ENCODE measurements at places on chromosomes 13 and 19.
A peak's percentile ranks its signal among the peaks of the same experiment; 100 is the strongest.

DNA sequence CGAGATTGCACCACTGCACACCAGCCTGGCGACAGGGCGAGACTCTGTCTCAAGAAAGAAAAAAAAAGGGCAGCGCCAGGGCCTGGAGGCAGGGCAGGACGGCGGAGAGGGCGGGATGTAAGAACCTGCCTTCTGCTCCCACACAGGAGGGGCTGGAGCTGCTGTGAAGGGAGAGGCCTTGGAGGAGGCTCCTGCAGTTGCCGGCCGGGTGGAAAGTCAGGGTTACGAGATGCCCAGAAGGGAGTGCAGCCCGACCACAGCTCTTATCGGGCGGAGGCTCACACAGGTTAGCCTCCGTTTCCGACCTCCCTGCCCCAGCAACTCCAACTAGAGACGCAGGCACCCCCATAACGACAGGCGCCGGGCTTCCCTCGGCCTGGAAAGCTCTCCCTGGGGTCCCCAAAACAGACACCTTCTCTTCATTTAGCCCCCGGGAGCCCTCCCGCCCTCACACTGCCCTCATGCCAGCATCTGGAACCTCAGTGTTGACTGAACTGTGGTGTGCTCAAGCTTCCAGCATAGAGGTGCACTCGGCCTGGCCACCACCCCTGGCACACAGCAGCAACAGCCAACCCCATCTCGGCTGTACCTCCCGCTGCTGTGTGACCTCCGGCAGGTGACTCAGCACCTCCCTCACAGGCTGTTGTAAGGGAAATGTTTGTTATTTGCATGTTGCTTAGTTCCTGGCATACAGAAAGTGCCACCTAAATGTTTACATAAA lies 1.4 kb downstream of the PLPP2 start:
- peak; percentile 83 for DNase-seq

DNA sequence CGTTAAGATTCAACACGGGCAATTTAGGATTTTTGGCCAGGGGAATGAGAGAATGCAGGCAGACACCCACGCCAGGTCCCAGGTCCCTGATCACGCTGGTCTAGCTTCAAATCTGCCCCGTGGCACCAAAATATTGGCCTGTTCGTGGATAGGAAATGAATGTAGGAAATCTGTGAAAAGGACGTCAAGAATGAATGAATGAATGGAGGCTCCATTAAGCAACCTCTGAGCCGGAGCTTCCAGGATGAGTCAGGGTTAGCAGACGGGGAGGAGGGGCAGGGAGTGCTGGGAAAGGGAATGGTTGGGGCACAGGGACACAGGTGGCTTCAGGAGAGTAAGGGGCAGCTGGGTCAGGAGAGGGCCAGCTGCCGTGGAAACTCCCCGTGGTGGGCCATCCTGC lies 4.2 kb downstream of the SULT2B1 start:
- DNase-seq = peak; percentile 80

DNA sequence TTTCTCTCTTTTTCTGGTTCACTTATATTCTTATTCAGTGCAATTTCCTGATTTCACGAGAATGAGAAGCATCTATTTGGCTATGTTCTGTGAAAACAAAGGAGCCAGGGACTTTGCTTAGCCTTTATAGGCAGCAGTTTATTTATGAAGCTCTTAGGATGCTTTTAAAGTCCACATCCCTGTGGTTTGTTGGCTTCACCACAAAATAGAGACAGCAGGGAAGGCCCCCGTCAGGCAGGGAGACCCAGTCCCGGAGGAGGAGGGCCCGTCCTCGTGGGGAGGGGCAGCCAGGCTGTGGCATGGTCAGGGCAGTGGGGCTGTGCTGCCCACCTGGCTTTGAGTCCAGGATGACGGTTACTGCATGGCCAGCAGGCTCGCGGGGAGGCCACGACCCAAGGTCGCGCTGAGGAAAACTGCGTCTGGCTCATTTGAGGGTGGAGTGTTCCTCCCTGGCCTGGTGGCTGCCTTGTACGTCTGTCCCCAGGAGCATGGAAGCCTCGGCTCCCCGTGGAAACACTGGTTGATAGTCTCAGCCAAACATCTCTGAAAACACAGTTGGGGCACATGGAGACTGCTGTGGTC lies 92.7 kb downstream of the ATP11A start:
- no peak for DNase-seq

GRCh38 chr13:98490866-98491265 lies 86.0 kb downstream of the STK24 start:
- DNase-seq = no peak

DNA sequence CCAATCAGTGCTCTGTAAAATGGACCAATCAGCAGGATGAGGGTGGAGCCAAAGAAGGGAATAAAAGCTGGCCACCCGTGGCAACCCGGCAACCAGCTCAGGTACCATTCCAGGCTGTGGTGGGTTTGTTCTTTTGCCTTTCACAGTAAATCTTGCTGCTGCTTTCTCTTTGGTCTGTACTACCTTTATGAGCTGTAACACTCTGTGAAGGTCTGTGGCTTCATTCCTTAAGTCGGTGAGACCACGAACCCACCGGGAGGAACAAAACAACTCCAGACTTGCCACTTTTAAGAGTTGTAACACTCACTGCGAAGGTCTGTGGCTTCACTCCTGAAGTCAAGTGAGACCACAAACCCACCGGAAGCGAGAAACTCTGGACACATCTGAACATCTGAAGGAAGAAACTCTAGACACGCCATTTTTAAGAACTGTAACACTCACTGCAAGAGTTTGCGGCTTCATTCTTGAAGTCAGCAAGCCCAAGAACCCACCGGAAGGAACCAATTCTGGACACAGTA lies 16.5 kb upstream of the SPACA6 start:
- no peak for DNase-seq

DNA sequence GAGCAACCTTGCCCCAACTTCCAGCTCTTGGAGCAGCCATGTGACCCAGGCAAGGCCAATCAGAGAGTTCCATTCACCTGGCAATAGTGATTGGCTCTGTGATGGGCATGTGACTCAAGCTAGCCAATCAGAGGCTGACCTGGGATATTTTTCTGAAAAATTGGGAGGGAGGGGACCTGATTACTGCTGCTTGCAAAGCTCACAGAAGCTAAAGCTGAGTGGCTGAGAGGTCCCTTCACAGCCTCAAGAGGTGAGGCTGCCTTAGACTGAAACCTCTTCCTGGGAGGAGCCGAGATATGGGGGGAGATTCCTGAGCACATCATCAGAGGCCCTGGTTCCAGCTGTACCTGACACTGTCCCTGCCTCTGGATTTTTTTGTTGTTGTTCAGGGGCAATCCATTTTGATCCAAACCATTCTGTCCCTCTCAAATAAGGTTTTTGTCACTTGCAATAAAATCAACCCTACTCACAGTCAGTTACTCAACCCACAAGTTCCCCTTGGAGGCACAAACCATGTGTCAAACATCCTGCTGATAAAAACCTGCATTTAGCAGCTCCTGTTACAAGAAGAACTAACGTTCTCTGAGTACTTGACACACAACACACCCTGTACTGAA lies 4.8 kb downstream of the CIB3 start:
- peak; percentile 22 for DNase-seq

DNA sequence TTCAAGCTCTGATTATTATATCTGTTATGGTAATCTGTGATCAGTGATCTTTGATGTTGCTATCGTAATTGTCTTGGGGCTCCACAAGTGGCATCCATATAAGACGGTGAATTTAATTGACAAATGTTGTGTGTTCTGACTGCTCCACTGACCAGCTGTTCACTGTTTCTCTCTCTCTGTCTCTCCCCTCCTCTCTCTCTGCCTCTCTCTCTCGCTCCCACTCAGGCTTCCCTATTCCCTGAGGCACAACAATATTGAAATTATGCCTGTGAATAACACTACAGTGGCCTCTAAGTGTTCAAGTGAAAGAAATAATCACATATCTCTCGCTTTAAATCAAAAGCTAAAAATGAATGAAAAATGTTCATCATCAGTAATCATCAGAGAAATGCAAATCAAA lies 4.4 kb upstream of the SACS start:
- DNase-seq = no peak

DNA sequence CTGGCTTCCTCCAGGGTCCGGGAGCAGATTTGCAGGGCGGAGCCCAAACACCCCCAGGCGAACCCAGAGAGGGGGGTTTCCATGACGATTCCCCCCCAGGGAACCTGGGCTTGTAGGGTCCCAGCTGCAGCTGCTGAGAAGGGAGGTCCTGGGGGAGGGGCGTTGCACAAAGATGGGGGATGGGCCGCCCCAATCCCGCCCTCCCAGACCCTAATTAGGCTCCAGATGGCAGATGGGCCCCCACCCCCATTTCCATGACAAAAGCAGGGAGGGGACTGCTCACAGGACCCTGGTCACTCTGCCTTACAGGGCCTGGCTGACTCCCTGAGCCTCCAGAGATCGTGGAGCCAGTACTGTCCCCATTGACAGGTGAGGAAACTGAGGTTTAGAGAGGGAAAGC lies 15.2 kb downstream of the ELAVL3 start:
- DNase-seq = no peak

GRCh38 chr19:39558624-39559117 lies 18.7 kb upstream of the EID2 start:
- no peak for DNase-seq

- no peak for DNase-seq
Measured at GRCh38 chr13:39787086-39787487, 131.6 kb downstream of the COG6 start.

GRCh38 chr13:27128825-27129627 lies 42.6 kb downstream of the USP12 start:
- no peak for DNase-seq

GRCh38 chr19:50204811-50205675 lies 1.6 kb downstream of the MYH14 start:
- no peak for DNase-seq

DNA sequence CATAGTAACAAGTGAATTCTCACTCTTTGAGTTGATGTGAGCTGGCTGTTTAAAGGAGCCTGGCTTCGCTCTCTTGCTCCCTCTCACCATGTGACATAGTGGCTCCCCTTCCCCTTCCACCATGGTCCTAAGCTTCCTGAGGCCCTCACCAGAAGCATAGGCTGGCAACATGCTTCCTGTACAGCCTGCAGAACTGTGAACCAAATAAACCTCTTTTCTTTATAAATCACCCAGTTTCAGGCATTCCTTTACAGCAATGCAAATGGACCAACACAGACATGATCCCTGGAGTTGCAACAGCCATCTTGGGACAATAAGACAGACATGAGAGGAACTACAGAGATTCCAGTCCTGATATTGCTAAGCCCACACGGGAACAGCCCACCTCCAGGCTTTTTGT lies 12.6 kb downstream of the TEAD2 start:
- DNase-seq = no peak

DNA sequence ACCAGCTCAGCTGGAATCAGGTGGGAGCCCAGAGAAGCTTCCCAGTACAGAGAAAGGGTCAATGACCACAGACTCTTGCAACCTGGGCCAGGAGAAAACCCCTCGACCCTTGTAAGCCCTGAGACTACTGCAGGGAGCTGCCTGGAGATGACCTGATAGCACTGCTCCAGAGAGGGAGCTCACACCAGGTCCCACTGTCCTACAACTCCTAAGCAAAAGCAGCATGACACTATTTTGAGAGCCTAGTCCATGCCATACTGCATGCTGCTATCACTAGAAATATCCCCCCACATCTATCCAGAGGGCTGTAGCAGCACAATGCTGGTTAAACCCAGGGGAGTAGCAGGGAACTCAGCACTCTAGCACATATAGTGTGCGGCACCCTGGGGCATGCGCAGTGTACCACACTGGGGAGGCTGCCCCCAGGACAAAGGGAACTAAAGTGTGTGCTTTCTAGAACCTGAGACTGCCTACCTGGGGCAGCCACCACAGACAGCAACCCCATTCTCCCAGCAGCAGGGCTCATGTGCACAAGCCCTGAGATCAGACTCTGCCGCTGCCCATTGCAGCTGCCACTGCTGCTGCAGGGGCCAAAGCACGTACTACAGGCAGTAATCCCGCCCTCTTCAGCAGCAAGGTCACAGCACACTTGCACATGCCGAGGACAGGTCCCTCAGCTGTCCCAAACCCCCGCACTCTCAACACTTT lies 27.1 kb upstream of the N4BP2L1 start:
- no peak for DNase-seq

- no peak for DNase-seq
Measured at GRCh38 chr19:31554360-31554759, 205.1 kb upstream of the TSHZ3 start.

DNA sequence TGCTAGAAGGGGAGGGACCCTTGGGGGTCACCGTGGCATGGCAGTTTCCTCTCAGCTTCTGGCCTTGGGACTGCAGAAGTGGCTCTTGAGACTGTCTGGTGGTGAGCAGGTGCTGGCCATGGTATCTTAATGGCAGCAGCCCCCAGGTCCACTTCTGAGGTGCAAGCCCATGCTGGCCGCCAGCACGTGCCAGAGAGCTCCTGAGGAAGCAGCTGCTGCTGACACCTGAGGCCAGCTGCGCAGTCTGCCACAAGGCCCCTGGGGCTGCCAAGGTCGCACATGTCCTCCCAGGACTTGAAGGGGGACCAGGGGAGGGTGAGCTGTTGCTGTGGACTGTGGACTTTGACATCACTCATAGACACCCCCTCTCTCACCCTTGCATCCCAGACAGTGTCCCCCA lies 48.0 kb downstream of the NFIX start:
- no peak for DNase-seq

DNA sequence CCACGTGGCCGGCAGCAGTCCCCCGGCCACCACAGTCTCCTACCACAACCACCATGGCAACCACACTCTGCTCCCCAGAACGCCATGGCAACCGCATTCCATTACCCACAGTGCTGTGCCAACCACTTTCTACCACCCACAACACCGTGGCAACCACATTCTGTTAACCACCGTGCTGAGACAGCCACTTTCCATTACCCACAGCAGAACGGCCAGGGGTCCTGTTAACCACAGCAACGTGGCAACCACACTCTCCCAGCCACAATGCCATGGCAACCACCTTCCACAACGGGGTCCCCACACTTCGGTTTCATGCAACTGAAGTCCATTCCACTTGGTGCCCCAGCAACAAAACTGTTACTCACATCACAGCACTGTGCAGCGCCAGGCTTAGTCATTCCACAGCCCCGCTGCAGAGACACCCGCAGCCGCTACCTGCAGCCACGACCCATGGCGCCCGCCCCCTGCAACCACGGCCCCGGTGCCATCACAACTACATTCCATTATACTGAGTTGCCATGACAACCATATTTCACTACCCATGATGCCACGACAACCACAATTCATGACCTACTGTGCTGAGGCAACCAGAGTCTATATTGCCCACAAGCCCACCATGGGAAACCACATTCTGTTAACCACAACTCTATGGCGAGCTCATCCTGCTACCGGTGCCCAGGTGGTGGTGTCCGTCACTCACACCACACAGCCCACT lies 10.0 kb downstream of the DPF1 start:
- peak; percentile 81 for DNase-seq

DNA sequence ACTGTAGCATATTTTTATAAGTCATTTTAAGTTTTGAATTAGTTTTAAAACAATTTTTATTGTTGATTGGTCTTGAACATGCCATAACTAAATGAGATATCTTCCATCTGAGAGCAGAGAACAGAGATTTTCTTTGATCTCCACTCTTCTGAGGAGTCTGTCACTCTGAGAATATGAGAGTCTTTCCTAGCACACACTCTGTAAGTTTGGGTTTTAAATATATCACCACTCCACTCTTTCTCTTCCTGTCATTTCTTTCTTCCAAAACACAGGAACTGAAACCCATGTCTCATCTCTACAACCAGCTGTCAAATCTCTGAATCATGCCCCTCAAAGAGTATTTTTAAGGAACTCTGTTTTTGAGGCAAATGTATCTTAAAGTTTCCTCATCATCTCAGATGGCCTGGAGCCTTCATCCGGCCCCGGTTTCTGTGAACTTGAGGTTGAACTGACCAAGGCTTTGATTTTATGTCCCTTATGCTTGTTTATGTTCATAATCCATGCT lies 698.2 kb upstream of the SGCG start:
- no peak for DNase-seq

GRCh38 chr13:99055735-99056134 lies 77.9 kb upstream of the DOCK9 start:
- DNase-seq = no peak

- no peak for DNase-seq
Measured at GRCh38 chr13:21879263-21879914, 208.5 kb downstream of the FGF9 start.
